ENCODE measurements at places on chromosomes 4 and X.

DNA sequence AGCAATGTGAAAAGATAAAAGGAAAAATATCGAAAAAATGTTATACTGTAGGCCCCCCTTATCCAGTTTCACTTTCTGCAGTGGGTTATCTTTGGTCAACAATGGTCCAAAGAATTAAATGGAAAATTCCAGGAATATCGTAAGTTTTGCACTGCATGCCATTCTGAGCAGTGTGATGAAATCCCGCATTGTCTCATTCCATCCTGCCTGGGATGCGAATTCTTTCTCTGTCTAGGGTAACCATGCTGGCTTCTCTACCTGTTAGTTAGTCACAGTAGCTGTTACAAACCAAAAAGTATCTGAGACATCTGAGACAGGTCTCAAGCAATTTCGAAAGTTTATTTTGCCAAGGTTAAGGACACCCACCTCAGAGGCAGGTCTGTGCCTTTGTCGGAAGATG lies 170.3 kb downstream of the COX18 start:
- no peak for DNase-seq

DNA sequence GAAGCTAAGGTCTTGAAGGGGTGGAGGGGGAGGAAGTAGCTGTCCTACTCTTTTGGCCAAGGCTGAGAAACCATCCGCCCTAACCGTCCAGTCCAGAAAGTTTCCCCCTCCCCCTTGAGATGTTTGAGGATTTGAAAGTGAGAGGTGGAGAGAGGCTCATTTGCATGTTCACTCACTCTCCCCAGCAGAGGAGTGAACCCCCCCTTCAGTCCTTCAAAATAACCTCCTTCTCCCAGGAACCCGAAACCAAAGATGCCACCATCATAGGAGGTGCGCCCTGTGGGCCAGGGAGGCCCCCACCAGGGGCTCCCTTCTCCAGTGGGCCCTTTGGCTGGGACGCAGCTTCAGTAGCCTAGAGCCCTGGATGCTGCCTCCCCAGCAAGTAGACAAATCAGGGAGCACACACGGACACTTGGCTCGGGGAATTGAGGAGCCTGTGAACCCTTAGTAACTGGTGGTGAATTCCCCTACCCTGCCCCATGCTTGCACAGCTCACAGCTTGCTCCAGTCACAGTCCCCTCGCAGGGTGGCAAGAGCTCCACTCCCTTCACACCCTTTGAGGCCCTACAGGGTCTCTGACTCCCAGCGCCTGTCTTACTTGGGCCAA lies 25.6 kb downstream of the ELF4 start:
- peak; percentile 13 for DNase-seq

GRCh38 chr4:6546681-6547447 lies 28.1 kb upstream of the MAN2B2 start:
- peak; percentile 33 for DNase-seq

DNA sequence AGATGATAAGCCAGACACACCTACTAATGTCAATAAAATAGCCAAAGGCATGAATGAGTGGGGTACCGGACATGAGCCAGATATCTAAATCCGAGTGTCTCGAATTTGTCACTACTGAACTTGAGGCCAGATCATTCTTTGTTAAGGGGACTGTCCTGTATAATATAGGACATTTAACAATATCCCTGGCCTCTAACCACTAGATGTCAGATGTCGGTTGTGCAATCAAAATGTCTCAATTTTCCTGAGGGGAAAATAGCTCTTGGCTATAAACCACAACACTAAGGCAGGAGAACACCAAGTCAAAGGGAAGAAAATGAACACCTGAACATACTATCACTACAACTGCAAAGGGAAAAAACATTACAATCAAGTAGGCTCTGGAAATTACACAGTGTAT lies 154.5 kb downstream of the GPM6A start:
- no peak for DNase-seq

DNA sequence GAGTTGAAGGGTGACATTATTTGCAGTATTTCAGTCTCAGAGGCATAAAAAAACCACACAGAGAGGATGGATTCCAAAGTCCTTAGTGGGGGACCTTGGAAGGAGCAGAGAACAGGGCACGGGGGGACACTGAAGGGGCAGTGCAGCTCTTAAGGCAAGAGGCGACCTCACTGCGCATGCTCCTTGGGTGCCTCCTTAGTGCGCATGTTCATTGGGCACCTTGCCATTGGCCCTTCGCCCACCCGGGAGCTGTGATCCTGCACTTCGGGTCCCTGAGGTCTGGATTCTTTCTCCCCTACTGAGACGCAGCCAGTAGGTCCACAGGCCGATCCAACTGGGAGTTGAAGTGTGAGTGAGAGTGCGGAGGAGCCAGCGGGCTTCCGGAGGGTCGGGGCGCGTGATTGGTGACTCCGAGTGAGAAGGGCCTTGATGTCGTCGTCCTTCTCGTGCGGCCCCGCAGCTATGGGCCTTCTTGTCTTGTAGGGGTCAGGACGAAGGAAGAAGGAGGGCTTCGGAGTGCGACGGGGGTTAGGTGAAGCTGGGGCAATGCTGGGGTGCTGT lies at the start of gene XAGE5:
Gene XAGE5, plus strand, starts transcription at position 223 of the 561 bp plus-strand sequence. CDS start 1,280 bp downstream, outside the sequence.
- DNase-seq, result no peak

DNA sequence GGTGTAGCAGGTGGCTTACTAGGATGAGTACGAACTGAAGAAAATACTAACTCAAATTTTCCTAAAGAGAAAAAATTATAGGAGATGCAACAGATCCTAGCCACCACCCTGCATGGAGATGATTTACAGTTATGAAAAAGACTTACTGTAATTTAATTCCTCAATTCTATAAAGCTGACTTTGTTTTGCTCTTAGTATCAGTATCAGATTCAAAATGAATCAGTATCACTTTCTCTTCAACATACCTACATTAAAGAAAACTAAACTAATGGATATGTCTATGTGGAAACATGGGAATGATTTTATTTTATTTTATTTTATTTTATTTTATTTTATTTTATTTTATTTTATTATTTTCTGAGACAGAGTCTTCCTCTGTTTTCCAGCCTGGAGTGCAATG lies 525.8 kb downstream of the NLGN4X start:
- DNase-seq, result no peak

DNA sequence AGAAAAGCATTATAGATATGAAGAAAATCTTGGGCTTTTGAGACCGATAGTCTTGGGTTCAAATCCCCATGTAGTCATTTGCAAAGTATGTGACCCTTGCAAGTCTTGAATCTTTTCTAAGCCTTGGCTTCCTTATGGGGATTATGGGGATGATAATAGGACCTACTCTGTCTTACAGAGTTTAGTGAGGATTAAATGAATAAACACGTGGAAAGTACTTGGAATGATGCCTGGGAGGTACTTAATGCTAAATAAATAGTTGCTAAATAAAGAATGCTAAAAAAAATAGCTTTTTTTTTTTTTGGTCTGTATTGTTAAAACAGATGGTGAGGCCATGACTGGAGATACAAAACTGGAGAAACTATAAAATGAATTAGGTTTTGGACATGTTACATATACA lies 292.7 kb downstream of the GPAT3 start:
- no peak for DNase-seq

DNA sequence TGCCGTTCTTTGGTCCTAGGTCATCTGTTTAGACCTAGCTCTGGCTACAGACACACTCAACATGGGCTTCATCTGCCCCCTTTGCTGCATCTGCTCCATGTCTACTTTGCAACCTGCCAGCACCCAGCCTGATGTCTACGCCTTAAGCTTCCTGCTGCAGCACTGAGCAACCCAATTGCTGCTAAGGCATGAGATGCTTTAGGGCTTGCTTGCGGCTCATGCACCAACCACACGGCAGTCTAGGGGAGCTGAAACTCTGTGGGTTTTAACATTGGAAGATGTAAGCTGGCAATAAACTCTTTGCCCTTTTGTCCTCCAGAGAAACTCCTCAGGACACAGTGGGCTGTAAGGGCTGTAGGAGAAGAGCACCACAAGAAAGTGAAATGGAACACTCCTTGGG lies 11.7 kb upstream of the CLNK start:
- DNase-seq, result no peak

DNA sequence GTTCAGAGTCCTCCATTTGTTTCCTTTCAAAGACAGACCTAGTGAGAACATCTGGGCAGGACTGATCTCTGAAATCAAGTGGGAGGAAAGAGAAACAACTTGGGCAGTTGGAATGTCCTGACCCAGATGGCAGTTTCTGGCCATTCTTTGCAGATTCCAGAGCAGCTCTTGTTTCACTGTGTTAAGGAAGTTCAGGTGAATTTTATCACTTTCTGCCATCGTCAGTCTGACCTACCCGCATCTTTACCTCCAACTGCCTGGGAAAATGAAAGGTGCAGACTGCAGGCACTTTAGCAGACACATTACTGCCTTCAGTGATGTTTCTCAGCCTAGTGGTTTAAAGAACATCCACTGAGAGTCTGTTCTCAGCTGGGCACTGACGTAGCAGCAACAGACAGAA lies 216.2 kb downstream of the CEP135 start:
- no peak for DNase-seq

DNA sequence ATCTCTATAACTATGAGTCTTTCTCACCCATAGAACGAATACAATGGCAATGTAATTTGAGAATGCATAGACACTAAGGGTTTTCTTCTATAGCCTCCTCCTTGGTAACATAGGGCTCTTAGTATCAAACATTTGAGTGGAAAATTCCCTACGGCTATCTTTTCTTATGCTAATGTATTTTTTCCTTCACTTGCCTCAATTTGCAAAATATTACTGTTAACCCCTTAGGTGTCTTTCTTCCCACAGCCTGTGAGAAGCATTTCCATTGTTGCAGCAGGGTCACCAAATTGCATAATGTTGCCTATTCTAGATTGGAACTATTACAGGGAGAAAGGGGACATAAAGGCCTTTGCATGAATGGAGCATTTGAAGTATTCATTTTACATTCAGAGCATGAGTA lies 140.5 kb upstream of the RAPGEF2 start:
- no peak for DNase-seq
